RCC 7860 (cell line): ENCODE measurements at places on chromosomes 1 and 21.
A peak's percentile ranks its signal among the peaks of the same experiment; 100 is the strongest.

- DNase-seq: peak; percentile 73
Measured at GRCh38 chr1:37498872-37499617, 15.5 kb downstream of the MEAF6 start.

DNA sequence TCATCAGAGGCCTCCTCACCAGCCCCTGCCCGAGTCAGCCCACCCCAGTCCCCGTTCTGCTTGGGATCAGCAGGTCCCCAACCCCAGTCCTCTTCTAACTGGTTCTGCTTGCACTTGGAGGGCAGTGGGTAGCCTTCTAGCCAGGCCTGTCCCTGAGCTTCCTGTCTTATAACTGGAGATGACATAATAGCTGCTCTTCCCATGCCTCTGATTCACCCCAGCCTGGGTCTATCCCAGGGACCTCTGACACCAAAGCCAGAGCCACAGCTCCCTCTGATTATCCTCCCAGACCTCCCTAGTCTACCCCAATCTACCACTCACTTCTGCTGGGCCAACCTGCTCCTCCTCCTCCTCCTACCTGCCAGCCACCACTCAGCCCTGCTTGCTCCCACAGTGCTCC lies 31.4 kb downstream of the IQGAP3 start:
- no peak for DNase-seq

DNA sequence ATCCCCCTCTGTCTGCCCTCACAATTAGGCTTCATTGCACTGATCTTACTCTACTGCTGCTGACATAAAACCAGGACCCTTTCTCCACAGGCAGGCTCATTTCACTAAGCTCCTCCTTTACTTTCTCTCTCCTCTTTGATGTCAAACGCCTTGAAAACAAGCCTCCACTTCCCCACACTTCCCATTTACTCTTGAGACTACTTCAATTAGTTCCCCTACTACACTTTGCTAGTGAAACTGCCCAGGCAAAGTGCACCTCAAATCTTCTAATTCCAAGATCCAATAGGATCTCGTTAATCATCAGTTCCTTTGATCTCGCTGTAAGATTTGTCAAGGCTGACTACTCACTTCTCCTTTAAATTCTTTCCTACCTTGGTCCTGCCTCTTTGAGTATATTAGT lies 5.9 kb upstream of the CDC20 start:
- DNase-seq: no peak

DNA sequence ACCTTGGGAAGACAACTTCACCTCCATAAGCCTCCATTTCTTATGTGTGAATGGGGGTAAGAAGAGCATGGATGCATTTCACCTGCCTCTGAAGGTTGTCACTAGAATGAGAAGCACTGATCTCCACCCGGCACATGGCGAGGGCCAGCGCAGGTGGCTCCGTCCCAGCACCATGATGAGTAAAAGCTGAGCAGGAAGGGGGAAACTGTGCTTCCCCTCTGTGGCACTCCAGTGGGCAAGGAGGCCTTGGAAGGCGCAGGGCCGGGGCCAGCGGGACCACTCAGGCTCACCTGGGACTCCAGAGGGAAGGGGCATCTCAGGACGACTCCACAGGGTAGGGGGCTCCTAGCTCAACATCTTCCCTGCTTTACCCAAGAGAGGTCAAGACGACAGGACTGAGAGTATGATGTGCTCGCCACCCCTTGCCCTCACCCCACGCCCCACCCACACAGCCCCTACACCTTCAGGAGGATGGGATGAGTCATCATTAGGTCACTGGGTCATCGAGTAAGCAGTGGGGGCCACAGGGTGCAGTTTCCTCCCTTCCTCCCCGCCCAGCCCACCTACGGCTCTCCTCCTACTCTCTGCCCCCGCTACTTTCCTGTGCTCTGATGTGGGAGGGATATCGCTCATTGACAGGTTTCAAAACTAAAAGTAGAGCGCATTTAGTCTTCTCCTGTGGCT lies 112.1 kb downstream of the HIVEP3 start:
- DNase-seq: no peak

- DNase-seq: no peak
Measured at GRCh38 chr1:44293761-44294315, 61.2 kb downstream of the ERI3 start.

GRCh38 chr1:205528446-205528886 lies 24.0 kb downstream of the CDK18 start:
- no peak for DNase-seq

DNA sequence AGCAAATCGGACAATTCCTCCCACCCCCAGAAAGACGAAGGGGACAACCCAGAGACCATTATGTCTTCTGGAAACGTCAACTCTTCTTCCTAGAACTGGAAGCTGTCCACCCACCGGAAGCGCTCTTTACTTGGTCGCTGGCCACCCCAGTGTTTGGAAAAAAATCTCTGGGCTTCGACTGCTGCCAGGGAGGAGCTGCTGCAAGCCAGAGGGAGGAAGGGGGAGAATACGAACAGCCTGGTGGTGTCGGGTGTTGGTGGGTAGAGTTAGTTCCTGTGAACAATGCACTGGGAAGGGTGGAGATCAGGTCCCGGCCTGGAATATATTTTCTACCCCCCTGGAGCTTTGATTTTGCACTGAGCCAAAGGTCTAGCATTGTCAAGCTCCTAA lies 3.2 kb downstream of the S1PR1 start:
- no peak for DNase-seq

GRCh38 chr1:73467731-73468130 lies 730.2 kb downstream of the LRRIQ3 start:
- no peak for DNase-seq

DNA sequence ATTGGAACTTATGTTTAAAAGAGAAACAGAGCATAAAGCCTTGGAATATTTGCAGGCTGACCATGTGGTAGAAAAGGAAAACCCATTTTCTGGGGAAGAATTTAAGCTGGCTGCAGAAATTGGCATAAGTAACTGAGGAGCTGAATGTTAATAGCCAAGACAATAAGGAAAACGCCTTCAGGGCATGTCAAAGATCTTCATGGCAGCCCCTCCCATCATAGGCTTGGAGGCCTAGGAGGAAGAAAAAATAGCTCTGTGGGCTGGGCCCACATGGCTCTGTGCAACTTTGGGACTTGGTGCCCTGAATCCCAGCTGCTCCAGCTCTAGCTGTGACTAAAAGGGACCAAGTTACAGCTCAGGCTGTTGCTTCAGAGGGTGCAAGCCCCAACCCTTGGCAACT lies 51.5 kb downstream of the CTH start:
- DNase-seq: no peak

DNA sequence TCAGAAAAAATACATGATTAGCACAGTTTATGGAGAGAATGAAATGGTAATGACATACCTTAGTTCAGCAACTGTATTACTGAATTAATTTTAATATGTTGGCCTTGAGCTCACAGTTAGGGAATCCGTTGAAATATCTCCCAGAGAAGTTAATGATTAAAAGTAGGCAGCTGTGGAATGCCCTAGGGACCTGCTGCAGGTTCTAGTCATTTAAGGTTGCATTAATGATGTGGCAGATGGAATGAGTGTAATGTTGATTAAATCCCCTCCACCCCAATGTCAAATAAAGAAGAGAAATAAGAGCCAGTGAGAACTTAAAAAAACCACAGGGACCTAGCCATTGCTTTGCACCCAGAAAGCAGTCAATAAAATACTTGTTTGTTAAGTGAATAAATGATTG lies 40.3 kb upstream of the TRIM45 start:
- peak; percentile 16 for DNase-seq

GRCh38 chr1:177571485-177572076 lies 398.3 kb downstream of the SEC16B start:
- no peak for DNase-seq

DNA sequence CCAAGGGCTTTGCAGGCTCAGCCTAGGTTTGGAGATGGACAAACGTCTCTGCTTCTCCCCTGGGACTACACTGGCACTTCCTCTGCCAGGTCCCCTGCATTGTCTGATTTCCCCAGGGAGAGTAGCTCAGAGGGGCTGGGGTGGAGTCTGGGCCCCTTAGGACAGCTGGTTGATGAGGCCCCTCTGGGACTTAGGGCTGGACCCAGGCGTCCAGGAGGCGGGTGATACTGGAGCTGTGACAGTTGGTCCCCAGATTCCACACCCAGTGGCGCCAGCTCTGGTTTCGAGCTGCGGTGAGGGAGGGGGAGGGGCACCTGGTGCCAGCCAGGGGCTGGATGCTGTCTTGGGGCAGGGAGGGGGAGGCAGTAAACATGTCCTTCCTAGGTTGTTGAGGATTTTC lies 7.4 kb upstream of the MEX3A start:
- DNase-seq: no peak

DNA sequence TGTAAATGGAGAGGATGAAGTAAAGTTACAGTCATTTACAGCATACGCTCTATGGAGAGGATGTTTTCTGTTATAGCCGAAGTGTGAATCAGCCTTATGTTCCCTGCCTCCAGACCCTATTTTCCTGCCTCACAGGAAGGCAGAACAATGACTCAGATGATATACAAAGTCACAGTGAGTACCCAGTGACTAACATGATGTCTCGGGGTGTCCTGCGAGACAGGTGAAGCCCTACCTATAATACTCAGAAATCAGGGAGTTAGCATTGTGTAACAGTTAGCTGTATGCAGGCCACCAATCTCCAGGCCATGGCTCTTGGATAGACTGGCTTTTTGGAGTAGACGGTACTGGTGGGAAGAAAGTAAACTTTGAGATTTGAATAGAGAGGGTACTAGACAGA lies 55.6 kb upstream of the FBXO28 start:
- DNase-seq: peak; percentile 76

GRCh38 chr1:187942986-187943385 lies 1114.2 kb downstream of the PLA2G4A start:
- DNase-seq: no peak

GRCh38 chr1:113320972-113321680 lies 69.2 kb upstream of the MAGI3 start:
- no peak for DNase-seq

- peak; percentile 36 for DNase-seq
Measured at GRCh38 chr21:15141261-15141970, 76.6 kb upstream of the NRIP1 start.

GRCh38 chr1:170789063-170789462 lies 125.1 kb downstream of the PRRX1 start:
- no peak for DNase-seq

GRCh38 chr21:44429894-44430293 lies 25.4 kb upstream of the LRRC3 start:
- DNase-seq: no peak

DNA sequence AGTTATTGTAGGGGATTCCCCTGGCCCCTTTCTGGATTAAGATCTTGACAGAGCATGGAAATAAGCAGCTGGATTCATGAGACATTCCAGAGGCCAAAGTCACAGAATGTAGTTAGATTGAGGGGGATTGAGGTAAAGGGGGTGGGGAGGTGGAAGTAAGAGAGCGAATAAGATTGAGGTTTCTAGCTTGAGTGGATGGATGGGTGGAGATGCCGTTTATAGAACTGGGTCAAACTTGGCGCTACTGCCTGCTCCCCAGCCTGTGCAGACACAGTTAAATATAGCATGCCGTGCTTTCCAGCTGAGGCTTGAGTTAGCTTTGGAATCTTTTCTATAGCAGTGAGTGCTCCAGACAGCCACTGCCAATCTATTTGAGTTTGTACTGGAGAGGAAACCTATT lies 85.7 kb downstream of the DYRK1A start:
- DNase-seq: peak; percentile 83

DNA sequence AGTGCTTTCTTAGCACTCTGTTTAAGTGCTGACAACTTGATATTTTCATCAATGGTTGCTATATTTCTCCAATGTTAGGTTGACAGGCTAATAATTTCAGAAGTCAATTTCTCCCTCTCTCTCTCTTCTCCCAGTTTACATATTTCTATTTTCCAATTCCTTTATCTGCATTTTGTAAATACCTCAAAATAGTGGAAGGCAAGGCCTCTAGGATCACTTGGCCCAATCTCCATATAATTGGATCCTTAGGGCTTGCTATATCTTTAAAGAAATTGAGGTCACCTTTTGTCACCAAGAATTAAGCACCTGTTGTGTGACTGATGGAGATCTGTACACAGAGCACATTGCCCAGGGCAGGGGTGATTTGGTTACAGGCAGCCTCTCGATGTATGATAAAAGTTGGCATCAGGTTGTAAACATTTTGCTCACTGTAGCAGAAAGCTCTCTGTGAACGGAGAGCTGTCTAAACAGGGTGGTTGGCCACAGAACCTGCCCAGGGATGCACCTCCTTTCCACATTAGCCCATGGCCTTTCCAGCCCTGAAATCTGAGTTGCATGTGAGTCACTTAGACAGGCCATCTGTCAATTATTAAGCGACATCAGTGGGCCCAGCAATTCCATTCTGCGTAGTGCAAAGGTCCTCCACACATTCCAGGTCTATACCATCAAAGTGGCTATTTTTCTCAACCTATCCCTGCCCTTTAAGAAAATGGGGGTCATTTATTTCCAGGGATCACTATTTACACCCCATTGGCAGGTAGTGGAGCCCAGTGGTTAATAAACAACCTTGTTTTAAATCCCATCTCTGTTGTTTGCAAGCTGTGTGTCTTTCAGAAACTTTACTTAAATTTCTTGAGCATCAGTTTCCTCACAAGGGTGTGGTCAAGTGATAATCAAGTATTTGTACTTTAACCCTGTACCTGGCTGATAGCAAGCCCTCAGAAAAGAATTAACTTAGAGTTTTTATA lies 29.1 kb upstream of the IRF2BP2 start:
- DNase-seq: peak; percentile 89

- no peak for DNase-seq
Measured at GRCh38 chr1:198472997-198473396, 67.5 kb downstream of the ATP6V1G3 start.

GRCh38 chr1:119184972-119185371 lies 44.5 kb upstream of the WARS2 start:
- no peak for DNase-seq

- DNase-seq: no peak
Measured at GRCh38 chr1:81329041-81329440, 471.7 kb upstream of the ADGRL2 start.

- no peak for DNase-seq
Measured at GRCh38 chr1:40772146-40772955, 11.2 kb upstream of the KCNQ4 start.

- DNase-seq: no peak
Measured at GRCh38 chr1:205348554-205349487, 7.9 kb downstream of the KLHDC8A start.

DNA sequence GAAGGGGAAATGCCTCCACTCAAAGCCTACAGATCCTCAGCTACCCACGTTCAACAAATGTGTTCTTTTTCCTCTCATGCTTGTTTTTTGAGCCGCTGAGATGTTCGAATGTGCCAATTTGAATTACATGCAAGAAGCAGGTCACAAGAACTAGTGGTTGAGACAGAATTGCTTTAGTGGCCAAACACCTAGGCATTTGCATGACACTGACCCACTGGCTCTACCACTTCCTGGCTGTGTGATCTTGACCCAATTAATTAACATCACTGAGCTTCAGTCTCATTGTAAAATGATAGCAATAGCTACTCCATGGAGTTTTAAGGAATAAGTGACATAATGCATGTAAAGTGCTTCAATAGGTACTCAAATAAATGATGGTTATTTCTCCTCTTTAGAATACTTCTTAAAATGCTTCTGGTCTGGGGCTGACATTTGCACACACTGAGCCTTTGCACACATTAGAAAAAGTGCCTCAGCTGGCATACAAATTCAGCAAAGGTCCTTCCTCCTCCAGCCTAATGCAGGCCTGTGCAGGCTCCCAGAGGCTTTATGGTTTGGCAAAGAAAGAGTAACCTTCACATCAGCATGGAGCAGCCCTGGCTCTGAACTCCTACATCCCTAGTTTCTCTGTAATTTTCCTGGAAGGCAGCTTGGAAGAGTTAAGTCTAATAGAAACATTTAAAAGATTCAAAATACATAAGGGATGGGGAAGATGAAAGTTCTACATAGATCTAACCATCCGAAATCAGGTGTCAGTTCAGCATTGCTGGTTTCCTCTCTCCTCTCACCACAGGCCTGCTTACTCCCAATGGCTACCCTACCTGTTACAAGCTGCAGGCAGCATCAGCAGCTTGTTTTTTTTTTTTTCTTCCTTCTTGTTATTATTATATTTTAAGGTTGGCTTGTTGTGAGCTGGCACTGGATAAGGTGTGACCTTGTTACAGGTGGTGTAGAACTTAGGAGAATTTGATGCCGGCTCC lies 107.4 kb downstream of the TBX19 start:
- no peak for DNase-seq
